ENCODE measurements at places on chromosomes 7 and 10.

GRCh38 chr10:79479283-79479909 lies 32.9 kb upstream of the EIF5AL1 start:
- no peak for DNase-seq

DNA sequence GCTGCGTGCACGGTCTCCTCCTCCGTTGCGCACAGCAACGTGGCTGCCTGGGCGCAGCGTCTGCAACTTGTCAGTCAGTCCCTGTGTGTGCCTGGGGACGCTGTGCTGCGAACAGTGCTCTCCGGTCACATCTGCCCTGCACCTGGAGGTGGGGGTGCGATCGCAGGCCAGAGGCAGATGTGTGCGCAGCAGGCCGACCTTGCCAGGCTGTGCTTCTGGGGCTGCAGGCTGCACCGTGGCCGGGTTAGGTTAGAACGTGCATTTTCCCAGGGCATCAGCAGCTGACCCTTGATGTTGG lies 8.2 kb upstream of the GET4 start:
- no peak for DNase-seq

DNA sequence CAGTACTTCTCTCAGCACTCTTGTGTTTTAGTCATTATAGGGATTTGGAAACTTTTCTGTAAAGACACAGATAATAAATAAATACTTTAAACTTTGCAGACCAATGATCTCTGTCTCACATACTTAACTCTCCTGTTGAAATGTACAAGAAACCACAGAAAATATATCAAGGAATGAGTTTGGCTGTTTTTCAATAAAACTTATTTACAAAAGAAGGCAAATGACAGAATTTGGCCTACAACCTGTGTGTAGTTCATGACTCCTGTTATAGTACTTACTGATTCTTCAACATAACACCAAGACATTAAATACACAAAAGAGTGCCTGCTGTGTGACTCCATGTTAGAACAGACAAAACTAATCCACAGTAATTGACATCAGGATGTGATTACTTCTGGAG lies 510.0 kb upstream of the PHF14 start:
- no peak for DNase-seq

DNA sequence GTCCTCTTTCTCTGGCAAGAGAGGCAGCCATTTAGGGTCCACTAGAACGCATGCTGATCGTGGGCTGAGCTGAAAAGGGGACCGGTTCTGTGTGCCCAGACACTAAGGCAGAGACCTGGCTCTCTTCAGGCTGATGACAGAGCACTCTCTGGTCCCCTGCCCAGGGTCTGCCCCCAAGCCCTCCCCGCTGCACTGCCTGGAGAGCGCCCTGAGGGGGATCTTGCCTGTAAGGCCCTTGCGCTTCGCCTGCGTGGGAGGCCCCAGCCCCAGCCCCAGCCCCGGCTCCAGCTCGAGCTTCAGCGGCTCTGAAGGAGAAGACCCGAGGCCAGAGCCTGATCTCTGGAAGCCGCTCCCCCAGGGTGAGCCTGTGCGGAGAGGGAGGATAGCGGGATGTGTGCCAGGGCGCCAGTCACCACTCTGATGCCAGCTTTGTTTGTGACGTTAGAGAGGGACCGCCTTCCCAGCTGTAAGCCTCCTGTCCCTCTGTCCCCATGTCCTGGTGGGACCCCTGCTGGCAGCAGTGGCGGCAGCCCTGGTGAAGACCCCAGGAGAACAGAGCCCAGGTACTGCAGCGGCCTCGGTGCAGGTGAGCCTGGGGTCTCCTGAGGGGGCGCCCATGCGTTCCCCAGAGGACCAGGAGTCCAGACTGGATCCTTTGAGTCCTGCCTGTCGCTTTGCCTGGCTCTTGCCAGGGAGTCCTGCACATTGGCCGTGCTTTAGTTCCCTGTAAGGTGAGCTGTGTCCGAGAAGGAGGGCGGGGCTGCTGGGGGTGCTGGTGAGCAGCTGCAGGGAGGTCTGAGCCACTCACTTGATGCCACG lies 43.2 kb downstream of the ZNF467 start:
- DNase-seq: no peak

GRCh38 chr10:52453501-52453900 lies 139.4 kb downstream of the DKK1 start:
- no peak for DNase-seq

- DNase-seq: peak; percentile 14
Measured at GRCh38 chr7:2013381-2014311, 219.1 kb downstream of the MAD1L1 start.

DNA sequence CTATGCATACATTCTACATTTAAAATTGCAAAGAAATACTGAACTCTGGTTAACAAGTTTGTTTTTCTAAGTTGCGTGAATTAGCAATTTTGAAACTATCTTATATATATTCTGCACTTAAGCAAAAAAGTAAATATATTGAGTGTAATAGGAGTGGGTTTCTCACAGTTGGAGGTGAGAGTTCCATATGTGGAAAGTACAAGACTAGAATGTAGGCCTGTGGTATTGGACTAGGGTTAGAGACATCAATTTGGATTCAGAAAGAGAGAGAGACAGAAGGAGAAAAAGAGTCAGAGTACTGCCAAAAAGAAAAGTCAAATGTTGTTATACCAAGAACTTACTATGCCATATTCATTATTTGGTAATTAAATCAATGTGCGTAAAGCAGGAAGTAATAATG lies 47.3 kb upstream of the ITGB8 start:
- DNase-seq: no peak

DNA sequence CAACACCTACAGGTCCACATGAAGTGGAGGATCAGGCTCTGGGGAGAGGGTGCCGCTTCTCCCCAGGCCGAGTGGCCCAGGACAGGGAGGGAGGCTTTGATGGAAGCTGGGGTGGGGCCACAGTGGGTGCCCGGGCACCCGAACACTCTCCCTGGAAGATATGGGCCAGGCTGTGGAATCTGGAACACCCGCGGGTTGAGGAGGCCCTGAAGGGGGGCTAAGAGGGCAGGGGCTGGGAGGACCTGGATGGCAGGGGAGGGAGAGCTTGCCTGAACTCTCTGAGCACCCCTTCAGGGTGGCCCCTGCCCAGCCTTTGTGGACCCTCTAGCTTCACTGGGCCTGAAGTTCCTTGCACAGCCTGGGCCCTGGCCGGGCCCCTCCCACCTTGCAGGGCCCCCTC lies 4.5 kb upstream of the NKX6-2 start:
- DNase-seq: no peak

GRCh38 chr7:44999245-45000092 lies 532 bp upstream of the CCM2 start:
- DNase-seq: peak; percentile 100

- DNase-seq: peak; percentile 35
Measured at GRCh38 chr7:90320801-90321494, at the start of gene FAM237B. TSS of gene FAM237B (minus strand) at chr7:90321304. CDS start at chr7:90319748, 1,556 bp downstream.

DNA sequence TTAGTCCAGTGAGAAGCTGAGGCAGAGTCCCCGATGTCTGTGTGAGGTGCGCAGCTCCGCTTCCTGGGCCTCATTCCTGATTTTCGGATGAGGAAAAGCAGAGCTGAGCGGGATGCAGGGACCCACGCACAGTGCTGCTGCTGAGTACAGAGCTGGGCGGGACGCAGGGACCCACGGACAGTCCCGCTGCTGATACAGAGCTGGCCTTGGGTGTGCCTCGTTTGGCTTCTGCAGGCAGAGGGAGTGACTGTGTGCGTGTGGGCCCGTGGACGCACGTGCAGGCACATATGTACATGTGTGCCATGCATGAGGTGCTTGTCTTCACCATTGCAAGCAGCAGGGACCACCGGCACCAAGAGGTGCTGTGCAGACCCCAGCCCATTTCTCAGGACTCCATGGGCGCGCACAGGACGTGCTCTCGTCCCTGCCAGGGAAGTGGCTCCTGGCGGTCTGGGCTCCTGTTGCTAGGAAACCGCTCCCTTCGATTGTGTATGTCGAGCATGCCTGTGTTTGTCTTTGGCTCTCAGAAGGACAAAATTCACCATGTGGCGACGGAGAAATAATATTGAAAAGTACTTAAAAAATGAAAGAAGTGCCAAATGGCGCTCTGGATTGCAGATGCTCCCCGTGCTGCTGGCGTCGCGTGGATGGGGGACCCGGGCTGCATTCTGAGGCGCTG lies 303.8 kb upstream of the MKI67 start:
- peak; percentile 43 for DNase-seq

DNA sequence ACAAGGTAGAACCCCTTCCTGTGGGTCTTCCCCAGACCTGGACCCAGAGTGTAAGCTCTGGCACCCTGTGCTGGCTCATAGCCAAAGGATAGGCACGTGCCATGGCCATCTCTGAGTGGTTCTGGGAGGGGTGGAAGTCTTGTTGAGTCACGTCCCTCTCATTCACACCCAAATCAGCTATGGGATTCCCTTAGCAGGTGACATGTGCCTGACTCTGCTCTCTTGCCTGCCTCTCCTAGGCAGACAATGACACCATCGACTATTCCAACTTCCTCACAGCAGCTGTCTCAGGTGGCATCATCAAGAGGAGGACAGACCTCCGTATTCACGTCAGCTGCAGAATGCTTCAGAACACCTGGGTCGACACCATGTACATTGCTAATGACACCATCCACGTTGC lies 59.8 kb downstream of the C10orf120 start:
- DNase-seq: no peak

DNA sequence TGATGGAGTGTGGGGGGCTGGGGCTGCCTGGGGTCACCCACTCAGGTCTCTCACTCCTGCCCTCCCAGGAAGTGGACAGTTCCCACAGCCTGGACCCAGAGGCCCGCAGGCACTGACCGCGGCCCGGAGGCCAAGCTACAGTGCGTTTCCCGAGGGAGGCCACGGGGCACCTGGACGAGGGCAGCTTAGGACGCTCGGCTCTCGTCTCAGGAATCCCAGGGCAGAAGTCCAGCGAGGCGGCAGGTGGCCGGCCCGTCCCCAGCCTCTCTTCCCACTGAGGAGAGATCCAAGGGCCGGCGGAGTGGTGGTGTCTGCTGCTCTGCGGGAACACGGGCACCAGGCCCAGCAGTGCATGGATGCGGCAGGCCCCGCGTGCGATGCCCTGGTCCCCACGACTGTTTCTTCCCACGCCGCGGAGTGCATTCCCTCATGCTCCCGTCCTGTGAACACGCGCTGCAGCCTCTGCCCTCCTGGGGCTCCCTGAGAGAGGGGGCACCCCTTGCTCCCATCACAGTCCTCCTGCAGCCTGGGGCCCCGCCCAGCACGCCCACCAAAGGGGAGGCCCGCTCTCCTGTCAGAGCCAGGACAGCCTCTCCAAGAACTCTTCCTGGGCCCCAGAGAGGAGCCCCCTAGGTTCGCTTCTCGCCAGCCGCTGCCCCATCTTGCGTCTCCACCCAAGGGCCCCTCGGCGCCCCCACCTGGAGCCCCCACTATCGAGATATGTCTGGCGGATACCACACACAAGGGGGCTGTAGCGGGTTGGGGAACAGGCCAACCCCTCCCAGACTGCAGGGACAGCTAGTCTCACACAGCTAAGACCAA lies 24.3 kb upstream of the GPR146 start:
- no peak for DNase-seq

DNA sequence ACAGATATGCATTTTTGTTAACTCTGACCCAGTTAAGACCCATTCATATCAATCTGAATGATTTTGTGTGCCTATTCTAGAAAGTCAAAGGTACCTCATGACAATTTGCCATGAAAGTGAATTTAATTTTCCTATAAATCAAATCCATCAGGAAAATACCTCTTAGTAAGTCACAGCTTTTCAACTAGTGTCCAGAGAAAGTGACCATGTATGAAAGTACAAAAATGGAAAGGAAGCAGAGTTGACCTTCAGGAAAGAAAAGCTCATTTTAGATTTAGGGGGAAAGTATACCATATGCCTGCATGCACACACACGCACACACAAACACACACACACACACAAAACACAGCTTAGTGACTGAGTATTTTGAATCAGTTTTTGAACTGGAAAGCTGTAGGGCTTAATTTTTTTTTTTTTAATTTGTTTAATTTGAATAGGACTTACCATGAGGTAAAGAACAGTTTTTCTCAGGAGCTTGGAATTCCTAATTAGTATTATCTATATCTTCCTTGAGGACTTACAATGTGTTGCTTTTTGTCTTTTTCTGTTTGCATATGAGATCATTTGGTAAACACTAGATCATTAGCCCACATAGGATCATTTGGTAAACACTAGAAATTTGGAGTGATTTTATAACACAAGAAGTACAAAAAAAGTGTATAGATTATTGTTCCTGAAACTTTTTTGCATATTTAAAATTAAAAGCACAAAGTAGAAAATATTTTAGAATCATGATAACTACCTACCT lies 61.6 kb downstream of the ZNF277 start:
- no peak for DNase-seq
